ENCODE measurements at places on chromosomes 3 and 15. TPM values are rescaled to one million over a fixed set of nuclear protein-coding genes. Genes with fewer than 3 reads are reported as not detected.

- no peak for DNase-seq
Observed at GRCh38 chr3:22746221-22746620, 456.9 kb upstream of the UBE2E2 start.

The GRK7 gene
- not detected for total RNA-seq

GRCh38 chr3:42500091-42500490 is 2.4 kb upstream of the VIPR1 start:
- DNase-seq, result no peak

The GOLGA6A gene
- total RNA-seq, result 0.31 TPM

- peak; percentile 8 for DNase-seq
Observed at GRCh38 chr3:75294124-75294523, 370.0 kb upstream of the FRG2C start.

DNA sequence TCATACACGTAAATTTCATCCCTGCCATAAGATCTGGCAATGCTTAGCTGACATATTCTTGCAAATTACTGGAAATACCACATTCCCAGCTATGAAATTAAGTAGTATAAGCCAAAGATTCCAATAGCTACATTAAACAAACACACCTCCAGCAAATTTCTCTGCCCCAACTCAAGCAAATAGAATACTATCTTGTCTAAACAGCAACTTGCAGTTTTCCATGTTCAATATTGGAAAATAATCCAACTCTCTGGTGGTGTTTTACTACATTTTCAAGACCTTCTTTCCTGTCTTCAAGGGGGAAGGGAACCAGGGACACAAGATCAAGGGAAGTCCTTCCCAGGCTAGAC is 268.7 kb downstream of the TBL1XR1 start:
- DNase-seq, result no peak

The TTLL13 gene
- 0.14 TPM for total RNA-seq

The LRTM1 gene
- not detected for total RNA-seq

The NFKBIZ gene
- total RNA-seq, result 30.6 TPM

The RAD51 gene
- total RNA-seq, result 3.6 TPM

DNA sequence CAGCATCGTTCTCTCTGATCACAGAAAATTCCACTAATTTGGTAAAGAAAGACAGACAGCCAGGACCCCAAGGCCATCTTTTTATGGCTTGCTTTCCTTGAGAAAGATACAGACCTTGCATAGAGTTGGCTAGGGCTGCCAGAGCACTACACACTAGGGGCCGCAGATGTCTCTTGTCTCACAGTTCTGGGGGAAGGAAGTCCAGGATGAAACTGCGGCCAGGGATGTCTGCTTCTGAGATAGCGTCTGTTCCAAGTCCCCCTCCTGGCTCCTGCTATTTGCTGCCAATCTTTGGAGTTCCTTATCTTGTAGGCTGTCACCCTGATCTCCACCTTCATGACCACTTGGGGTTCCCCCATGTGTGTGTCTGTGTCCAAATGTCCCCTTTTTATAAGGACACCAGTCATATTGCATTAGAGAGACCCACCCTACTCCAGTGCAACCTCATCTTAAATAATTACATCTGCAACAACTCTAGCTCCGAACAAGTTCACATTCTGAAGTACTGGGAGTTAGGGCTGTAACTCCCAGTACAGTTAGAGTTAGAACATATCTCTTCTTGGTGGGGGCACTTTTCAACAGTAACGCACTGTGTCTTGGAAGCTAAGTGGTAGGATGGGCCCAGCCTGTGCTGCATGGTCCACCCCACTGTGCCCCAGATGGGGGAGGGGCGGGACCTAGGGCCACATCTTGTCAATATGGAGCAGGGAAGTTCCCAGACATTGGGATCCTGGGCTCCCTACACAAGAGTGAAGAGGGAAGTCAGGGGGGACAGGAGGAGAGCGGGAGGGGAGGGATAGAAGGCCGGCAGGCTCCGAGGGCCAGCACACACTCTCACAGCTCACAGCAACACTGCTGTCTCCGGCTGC is 42.2 kb downstream of the KLF15 start:
- no peak for DNase-seq

The LRRC31 gene
- total RNA-seq, result not detected

- peak; percentile 78 for DNase-seq
Observed at GRCh38 chr3:117628823-117629291, 919.3 kb downstream of the TUSC7 start.

- DNase-seq, result peak; percentile 98
Observed at GRCh38 chr3:126782536-126782935, 78.5 kb downstream of the CHCHD6 start.

DNA sequence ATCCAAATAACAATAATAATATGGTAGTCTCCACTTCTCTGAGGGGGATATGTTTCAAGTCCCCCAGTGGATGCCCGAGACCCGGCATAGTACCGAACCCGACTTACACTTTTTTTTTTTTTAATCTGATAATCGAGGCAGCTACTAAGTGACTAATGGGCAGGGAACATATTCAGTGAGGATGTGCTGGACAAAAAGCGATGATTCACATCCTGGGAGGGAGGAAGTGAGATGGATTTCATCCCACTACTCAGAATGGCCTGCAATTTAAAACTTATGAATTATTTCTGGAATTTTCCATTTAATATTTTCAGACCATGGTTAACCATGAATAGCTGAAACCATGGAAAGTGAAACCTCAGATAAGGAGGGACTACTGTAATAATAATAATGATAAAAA is 49.5 kb upstream of the SELENOK start:
- peak; percentile 62 for DNase-seq

The CAND2 gene
- 3.8 TPM for total RNA-seq

- no peak for DNase-seq
Observed at GRCh38 chr3:53503195-53503594, 8.8 kb downstream of the CACNA1D start.

DNA sequence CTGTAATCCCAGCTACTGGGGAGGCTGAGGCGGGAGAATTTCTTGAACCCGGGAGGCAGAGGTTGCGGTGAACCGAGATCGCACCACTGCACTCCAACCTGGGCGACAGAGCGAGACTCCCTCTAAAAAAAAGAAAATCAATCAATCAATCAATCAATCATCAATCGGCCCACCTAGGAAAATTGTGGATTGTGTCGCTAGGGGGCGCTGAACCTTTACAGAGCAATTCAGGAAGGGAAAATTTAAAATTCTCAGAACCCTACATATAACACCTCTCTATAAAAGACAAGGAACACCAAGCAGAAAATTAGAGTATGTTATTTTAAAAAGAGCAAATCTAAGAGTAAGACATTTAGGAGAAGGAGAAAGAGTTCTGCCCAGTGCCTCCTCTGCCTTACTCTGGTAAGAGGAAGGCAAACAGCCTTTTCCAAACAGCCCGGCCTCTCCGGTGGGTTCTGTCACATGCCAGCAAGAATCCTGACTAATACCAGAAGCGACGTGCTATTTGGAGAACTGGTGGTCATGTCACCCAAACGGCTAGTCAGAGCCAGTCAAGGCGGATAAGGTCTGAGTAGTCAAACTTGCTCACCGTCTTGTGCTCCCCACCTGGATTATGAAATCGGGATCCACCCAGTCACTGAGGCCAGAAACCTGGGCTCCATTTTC is 22.3 kb upstream of the SMCO1 start:
- no peak for DNase-seq

- no peak for DNase-seq
Observed at GRCh38 chr15:77084436-77084835, 13.5 kb upstream of the TSPAN3 start.

DNA sequence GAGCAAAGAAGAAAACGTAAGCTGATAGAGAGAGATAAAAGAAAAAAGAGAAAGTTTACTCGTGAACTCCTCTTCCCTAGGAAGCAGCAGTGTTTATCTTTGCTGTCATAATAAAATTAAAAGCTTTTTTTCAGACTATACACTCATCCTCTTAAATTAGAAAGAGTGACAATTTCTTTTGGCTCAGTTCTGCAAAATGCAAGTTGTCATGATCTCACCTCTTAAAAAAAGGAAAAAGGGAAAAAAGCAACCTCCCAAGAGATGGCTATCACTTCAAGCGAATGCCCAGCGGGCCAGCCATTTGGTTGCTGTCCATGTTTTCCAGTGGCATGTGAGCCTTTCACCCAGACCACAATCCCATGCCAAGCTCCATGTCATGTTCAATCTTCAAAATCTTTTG is 7.0 kb upstream of the THBS1 start:
- DNase-seq, result no peak

The PLAAT1 gene
- 3.9 TPM for total RNA-seq

DNA sequence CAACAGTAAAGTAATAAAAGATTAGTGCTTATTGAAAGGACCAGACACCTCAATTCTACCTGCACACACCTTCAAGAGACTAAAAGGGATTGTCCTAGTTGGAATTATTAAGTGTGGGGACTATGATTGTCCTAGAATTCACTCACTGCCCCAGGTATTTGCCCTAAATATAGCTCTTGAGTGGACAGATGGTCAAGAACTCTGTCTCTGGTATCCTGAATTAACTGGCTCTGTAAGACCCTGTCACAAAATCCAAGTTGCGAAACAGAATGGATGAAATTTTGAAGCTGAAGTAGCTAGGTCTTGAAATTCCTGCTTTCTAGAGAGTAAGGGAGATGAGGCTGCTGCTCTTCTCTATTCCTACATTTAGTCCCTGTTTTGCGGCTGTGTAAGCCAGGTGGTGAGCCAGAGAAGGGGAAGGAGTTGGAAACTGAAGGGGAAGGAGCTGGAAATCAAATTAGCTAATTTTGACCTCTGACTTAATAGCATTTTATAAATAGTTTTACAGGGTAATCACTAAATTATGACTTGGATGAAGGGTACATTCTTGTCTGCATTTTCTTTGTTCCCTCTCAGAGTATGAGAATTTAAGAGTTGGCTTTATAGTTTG is 34.5 kb downstream of the KBTBD12 start:
- peak; percentile 18 for DNase-seq

The GOLGA6B gene
- 0.36 TPM for total RNA-seq

DNA sequence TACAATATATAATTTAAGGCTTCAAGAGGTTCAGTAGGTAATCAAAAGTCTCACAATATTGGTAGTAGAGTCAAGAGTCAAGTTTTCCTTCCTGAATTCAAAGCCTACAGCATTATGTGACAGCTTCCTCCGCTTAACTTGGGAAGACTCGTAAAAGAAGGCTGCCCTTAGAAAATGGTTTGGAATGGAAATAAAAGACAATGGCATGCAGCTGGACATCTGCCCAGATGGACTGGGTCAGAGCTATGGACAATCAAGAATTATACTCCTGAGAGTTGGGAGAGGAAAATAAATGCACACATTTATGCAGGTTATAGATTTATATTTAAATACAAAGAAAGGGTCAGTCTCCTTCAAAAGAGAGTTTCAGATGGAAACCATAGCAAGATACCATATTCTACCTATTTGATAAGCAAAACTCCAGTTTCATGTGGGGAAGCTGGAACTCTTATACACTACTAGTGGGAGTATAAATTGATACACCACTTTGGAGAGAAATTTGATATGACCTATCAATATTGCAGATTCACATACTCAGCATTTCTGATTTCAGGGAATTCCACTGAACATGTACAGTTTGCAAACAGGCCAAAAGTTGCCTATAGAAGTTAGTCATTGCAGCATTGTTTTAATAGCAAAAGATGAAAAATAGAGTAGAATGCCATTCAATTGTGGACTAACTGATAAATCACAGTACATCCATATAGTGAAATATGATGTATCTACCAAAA is 6.1 kb downstream of the CRYBG3 start:
- no peak for DNase-seq

DNA sequence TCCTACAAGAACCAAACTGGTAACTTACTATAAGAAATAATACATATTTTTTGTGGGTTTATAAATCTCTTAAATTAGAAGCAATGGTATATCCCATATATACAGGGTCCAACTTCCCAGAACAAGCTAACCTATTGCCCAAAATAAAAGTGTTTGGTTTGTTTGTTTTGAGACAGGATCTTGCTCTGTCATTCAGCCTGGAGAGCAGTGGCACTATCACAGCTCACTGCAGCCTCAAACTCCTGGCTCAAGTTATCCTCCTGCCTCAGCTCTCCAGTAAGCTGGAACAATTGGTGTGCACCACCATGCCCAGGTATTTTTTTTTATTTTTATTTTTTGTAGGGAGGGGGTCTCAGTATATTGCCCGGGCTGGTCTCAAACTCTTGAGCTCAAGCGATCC is 135.4 kb downstream of the TFDP2 start:
- DNase-seq, result no peak

The GREM1 gene
- total RNA-seq, result 112 TPM

- no peak for DNase-seq
Observed at GRCh38 chr3:123687286-123687685, 102.4 kb upstream of the HACD2 start.

- no peak for DNase-seq
Observed at GRCh38 chr3:15572138-15572537, 29.2 kb downstream of the HACL1 start.

DNA sequence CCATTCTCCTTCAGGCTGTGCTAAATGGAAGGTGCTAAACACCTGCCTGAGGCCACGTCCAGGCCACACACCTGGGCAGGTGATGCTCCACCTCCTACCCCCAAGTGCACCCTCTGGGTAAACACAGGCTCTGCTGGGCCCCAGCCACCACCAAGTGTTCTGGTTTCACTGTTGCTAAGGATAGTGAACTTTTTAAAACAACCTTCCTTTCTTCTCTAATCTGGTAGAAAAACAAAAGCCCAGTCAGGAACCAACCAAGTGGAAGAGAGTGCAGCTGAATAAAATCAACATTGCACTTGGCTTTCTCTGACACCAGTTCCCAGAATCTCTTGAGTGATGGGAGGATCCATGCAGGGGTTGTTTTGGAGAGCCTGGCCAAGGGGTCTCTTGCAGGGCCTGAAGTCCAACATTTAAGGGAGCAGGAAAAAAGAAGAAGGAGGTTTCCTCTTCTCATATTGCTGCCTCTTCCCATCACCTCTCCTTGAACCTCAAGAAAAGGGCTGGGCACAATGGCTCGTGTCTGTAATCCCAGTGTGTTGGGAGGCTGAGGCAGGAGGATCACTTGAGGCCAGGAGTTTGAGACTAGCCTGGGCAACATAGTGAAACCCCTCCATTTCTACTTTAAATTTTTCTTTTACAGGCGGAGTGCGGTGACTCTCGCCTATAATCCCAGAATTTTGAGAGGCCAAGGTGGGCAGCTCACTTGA is 26.2 kb upstream of the ATP13A3 start:
- DNase-seq, result peak; percentile 49

DNA sequence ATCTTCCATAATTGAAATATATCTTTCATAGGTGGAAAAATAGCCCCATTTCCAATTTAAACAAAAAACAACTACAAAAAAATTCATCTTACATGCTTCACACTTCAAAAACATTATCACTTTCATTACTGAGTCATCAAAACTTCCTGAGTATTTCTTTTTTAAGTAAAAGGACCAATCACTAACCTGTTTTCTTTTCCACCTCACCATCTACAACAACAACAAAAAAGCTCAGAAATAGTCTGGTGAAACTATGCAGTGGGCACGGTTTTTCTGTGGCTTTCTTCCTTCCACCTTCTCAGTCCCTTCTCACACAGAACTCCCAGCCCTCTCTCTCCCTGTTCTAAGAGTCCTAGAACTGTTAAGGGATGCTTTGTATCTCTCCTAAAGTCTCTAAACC is 20.3 kb upstream of the TNIK start:
- peak; percentile 22 for DNase-seq

GRCh38 chr15:22902046-22902445 is 63.6 kb downstream of the NIPA2 start:
- DNase-seq, result no peak

- peak; percentile 64 for DNase-seq
Observed at GRCh38 chr3:56761887-56762651, 39.7 kb downstream of the ARHGEF3 start.

Measured in astrocyte (in vitro differentiated cells and primary cell).